ENCODE measurements at places on chromosomes 2 and 18.

GRCh38 chr2:54629914-54630857 is 93.3 kb upstream of the EML6 start:
- no peak for DNase-seq

DNA sequence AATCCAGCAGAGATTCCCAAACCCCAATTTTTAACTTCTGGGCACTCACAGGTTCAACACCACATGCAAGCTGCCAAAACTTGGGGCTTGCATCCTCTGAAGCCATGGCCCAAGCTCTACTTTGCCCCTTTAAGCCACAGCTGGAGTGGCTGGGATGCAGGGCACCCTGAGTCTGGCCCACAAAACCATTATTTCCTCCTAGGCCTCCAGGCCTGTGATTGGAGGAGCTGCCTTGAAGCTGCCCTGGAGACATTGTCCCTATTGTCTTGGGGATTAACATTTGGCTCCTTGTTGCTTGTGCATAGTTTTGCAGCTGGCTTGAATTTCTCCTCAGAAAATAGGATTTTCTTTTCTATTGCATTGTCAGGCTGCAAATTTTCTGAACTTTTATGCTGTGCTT is 109.8 kb upstream of the RPRM start:
- DNase-seq = no peak

DNA sequence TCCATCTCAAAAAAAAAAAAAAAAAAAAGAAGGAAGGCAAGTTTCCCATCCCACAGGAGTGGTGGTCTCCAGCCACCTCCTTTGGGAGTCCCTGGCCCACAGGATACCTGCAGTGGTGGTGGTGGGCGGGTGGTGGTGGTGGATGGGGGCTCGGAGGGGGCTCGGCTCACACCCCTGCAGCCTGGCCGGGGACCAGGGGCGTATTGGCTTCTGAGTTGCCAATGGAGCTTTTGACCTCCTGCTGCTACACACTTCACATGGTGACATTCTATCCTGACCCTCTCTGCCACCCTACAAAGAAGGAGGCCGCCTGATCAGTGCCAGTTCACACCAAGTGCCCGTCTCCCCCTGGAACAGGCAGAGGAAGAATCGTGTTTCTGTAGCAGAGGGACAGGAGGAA is 119.6 kb downstream of the NFATC1 start:
- no peak for DNase-seq

DNA sequence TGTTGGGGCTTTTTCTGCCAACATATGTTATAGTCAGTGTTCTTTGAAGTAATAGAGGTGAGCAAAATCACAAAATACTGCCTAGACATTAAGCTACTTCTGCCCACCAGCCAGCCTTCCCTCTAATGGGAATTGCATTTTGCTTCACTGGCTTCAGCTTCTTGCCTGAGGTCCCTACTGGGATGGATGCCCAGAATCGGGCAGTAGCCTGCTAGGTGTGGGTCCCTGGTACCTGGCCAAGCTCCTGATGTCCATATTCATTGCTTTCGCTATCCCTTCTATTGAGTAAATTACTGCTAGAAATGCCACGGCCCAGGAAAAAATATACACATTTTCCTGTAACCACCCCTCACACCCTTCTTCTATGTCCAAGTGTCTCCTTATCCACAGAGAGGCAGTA is 27.0 kb downstream of the CRYGD start:
- no peak for DNase-seq

DNA sequence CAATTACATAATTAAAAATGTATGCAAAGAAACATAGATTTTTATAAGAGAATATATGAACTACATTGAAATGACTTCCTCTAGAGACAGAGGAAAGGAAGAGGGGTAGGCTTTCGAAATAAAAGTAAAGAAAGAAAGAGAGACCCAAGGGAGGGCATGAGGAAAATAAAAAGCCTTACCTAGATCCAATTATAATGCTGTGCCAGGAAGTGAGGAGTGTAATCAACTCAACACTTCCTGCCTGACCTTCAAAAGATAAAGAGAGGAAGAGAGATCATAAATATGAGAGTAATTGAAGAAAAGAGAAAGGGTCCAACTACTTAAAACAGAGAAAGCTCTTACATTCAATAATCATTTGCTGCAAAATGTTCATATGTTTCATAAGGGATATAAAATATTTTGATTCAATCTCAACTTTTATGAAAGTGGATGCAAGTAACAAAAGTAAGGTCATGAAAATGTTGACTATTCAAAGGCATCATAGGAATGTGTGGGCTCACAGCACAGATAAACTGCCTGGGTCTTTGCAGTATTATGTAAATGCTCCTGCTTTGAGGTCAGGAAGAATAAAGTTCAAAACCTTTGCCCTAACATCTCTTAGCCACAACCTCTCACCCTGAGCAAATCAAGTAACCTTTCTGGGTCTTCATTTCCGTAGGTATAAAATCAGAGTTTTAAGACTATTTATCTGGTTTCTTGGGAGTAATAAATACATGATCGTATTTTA is 1237.7 kb downstream of the LRP1B start:
- DNase-seq = no peak

GRCh38 chr2:226910384-226910783 is 74.5 kb downstream of the RHBDD1 start:
- DNase-seq = no peak

DNA sequence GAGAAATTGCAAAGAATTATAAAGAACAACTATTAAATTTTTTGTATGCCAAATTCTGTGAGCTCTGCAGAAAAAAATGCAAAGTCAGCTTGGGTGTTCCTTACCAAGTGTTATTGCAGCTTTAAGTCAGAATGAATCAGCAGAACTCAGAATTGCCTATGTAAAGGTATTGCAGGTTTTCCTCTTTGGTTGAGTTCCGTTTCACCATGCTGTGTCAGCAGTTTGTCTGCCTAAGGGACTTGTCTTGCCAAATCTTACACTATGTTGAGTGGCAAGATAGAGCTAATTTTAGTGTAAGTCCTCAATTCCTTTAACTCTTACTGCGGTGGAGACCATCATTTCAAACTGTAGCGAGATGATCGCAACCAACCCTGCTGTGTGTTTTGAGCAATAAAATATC is 38.8 kb downstream of the ADAM23 start:
- no peak for DNase-seq

DNA sequence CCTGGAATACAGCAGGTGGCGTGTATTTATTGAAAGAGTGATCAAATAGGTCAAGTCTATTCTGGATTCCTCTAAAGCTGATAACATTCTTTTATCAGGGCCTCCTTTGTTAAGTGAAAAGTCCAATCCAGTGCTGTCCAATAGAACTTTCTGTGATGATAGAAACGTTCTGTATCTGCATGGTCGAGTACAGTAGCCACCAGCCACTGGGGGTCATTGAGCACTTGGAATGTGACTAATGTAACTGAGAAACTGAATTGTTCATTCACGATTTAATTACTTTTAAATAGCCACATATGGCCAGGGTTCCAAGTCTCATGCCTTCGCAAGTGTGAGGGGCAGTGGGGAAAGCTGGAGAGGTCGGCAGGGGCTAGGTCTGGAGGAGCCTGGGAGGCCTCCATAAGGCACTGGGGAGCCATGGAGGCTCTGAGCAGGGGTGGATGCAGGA is 20.5 kb downstream of the SH2D6 start:
- DNase-seq = no peak

DNA sequence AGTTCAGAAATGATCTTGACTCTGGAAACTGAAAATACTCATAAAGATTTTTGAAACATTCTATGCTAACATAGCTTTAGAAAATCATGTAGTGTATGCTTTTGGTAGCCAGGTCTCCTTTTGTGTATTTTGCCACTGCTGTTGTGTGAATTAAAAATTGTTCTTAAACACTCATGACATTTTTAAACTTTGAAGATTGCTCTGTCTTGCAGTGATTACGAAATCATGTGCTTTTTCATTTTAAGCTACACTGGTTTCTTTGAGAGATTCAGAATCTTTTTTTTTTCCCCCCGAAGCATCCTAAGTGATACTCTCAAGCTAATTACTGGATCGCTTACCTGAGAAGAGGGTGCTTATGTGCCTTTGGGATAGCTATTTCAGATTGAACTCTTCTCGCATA is 60.0 kb downstream of the ANKRD12 start:
- no peak for DNase-seq

GRCh38 chr2:44752761-44753160 is 188.7 kb upstream of the SIX3 start:
- DNase-seq = no peak

All from amniotic stem cell (primary cell).